ENCODE measurements at places on chromosomes 3 and 15.
A peak's percentile ranks its signal among the peaks of the same experiment; 100 is the strongest.

DNA sequence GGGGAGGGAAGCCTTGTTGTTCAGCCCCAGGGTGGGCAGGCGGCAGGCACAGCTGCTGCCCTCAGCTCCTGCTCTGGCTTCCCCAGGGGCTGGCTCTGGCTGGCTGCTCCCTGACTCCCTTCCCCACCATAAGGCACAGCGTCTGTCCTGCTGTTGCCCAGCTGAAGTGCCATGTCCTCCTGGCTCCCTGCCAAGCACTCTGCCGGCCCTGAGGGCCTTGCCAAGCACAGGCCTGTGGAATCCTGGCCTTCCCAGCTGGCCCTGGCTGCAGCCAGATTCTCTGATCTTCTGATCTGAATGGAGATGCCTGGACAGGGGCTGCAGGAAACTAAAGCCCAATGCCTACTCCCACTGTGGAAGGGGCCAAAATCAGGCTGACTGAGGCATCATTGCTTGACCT is 1.1 kb downstream of the IQCF6 start:
- peak; percentile 8 for DNase-seq

GRCh38 chr3:157131861-157132260 is 28.1 kb downstream of the CCNL1 start:
- DNase-seq, result peak; percentile 84

DNA sequence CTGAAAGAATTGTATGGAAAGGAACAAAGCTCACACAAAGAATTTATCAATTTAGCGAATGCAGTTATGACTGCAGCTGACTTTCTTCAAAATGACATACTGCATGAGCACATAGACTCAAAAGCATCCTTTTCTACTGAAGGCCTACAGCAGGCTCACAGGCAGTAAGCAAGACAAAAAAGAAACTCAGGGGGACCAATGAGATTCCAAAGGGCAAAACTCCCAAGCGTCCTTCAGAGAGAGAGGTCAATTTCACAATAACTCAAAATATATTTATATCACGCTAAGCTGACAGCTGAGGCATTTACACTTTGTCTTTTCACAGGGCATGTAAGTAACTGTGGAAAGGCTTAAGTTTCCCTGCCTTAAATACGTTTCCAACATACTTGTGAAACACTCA is 427.9 kb upstream of the RASGRP1 start:
- no peak for DNase-seq

DNA sequence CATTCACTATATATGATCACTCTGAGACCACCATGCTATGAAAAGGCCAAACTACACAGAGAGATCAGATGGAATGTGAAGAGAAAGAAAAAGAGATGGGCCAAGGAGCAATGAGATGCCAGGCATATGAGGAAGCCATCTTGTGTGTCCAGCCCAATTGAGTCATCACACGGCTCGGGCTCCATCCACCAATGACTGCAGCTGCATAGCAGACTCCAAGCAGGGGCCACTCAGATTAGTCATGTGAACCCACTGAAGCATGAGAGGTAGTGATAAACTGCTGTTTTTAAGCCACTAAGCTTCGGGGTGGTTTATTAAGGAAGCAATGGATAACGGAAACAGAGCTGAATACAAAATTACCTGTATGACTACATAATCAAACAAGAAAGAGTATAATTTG is 185.9 kb downstream of the SUCLG2 start:
- peak; percentile 86 for DNase-seq

DNA sequence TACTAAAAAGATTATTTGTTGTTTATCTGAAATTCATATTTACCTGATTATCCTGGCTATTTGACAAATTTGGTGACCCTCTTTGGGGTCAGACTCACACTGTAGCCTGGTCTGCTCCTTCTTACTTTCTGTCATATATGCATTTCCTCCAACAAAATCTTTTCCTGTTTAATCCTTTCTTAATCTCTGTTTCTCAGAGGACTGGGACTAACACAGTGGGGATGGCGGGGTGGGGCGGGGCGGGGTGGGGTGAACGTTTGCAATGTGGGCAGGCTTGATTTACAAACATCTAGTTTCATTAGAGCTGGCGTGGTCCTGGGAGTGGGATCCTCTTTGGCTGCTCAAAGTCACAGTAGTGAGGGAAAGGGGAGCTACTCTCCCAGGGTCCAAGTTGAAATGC is 35.3 kb upstream of the CDCP1 start:
- DNase-seq, result no peak

DNA sequence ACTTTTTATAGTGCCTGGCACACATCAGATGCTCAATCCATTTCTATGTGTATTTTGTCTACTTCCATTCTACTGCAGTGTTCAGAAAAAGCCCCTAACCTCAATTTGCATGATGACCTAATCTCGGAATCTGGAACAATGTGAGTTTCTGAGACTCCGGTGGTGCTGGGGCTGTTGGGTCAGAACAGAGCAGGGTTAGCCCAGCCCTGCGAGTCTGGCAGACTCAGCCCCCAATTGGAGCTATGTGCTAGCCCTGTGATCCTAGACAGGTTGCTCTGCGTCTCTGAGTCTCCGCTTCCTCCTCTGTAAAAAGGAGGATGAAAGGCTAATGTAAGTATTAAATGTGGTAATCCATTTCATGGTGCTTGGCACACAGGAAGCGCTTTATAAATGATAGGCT is 95.0 kb upstream of the ICE2 start:
- DNase-seq, result no peak

- DNase-seq, result no peak
These were observed 3.5 kb downstream of the SLTM start for GRCh38 chr15:58929891-58930416.

DNA sequence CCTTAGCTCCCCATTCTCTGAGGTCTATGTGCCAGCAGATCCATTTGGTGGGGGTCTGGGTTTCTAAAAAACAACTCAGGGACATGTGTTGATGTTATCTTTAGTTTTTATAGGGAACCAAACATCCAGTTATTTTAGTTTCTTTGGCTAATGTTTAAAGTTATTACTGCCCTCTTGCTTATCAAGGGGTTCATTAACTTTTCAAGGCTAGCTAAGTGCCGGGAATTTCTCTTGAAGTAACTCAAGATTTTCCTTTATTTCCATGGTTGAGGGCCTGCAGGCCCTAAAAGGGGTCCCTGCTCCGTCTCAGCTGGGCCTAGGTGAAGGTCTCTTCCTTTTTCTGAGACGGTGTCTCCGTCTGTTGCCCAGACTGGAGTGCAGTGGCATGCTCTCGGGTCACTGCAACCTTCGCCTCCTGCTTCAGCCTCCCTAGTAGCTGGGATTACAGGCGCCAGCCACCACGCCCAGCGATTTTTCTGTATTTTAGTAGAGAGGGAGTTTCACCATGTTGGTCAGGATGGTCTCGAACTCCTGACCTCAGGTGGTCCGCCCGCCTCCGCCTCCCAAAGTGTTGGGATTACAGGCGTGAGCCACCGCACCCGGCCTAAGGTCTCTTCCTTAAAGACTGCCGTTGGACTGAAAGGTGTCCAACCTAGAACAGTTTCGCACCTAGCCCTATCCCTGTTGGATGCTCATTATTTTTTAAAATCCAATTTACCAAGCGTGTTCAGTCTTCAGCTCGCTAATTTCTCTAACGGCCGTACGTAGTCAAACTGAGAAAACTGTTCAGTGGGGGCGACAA is 1.3 kb upstream of the OXSR1 start:
- no peak for DNase-seq

GRCh38 chr3:174541708-174542315 is 317.3 kb upstream of the NAALADL2 start:
- no peak for DNase-seq

DNA sequence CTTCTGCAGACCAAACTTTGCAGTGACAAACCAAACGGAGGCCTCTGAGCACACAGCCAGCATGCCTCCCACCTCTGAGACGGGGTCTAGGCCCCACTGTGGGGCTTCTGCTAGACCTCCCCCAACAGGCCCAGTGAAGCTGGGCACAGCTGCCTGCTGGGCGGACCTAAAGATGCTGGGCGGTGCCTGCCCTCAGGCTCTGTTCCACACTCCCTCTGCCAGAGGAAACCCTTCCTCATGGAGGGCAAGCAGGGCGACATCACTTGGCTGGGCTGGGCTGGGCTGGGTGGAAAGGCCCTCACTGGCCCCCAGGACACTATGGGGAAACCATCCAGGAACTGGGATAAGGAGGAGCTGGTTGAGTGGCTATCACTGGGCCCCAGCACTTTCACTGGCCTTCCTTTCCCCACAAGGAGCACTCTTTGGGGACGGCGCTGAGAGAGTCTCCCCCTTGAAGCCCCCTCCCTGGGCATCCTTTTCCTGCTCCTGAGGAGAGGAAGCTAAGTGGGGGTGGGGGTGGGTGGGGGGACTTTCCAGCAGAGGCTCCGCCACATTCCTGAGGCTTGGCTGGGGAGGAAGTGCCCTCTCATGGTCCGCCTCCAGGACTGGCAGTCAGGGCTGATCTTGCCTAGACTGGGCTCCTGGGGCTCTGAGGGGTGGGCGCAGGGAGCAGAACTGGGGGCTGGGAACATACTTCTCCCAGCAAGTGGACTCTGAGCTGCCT is 98.1 kb upstream of the HACD2 start:
- DNase-seq, result peak; percentile 26

GRCh38 chr15:89429023-89429422 is 67.4 kb downstream of the RHCG start:
- DNase-seq, result peak; percentile 48

DNA sequence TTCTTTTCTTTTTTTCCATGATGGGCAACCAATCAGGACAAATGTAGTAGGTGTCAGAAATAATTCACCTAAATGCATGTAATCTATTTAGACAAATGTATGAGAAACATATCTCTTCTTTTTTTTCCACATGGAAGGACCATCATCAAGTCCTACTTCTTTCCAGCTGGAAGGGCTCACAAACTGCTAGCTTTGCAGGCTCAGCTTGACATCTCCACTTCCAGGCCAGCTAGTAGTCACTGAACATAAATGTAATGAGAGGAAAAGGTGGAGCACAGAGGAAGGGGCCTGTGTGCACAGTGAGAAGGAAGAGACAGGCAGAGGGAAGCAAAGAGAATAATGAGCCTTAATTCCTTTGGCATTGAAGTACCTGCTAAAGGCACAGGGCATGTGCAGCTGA is 504.9 kb downstream of the MCTP2 start:
- no peak for DNase-seq

- no peak for DNase-seq
These were observed 62.1 kb upstream of the NR2C2 start for GRCh38 chr3:14885307-14885706.

DNA sequence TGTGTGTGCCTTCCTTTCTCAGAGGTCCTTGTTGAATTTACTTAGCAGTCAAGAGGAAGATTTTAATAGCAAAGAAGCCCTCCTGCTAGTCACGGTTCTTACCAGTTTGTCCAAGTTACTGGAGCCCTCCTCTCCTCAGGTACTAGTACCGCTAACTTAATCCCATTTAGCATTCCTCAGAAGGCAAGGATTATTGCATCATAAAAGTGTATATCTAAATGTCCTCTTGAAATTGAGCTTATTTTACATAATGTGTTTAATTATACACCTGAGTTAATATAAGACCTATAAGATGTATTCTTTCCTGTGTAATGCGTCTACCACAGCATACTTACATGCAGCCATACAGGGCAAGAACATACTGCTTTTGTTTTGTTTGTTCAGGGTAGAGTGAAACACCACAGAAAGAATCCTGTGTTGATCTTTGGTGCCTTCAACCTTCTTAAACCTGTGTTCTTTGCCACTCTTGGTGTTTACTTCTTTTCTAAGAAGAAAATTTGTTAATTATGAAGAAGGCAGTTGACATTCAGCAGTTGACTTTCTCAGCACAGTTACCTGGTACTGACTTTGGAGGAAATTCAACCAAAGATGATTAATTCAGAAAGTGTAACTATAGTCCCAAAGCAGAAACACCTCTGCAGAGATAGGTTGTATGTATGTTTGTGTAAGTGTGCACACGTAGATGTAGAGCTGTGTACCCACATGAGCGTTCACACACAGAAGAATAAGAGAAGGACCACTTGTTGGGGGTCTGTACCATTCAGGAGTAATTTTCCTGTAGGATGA is 33.1 kb downstream of the POLG start:
- no peak for DNase-seq

DNA sequence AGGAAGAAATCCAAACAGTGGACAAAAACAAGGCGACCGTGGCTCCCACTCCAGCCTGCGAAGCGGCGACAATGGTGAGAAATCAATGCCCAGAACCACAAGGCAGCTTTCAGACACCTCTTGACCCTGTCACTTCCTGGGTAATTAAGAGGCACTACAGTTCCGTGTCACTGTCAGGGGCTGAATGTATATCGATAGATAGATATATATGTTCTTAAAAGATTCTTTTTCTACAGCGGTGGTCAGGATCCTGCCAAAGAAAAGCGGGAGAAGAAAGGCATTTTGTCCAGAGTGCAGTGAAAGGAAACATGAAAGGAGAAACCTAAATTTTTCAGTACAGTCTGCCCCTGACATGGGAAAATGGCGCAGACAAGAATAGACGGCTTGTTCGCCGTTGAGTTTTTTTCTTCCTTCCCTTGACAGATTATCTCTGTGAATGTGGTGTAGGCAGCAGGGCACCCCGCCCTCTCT is 56.2 kb upstream of the HES1 start:
- DNase-seq, result no peak

- no peak for DNase-seq
These were observed 359 bp downstream of the ARIH1 start for GRCh38 chr15:72474466-72474911.

GRCh38 chr15:45185903-45186770 is 1.6 kb downstream of the SHF start:
- DNase-seq, result no peak

GRCh38 chr15:40055576-40056293 is 16.8 kb upstream of the SRP14 start:
- no peak for DNase-seq

GRCh38 chr3:10363935-10364334 is 43.0 kb upstream of the SEC13 start:
- DNase-seq, result peak; percentile 15

- DNase-seq, result no peak
These were observed 50.3 kb downstream of the SPATA12 start for GRCh38 chr3:57110798-57111197.

GRCh38 chr3:184184546-184185230 is 1.3 kb upstream of the ABCF3 start:
- no peak for DNase-seq

GRCh38 chr3:152260529-152260928 is 8.2 kb upstream of the MBNL1 start:
- no peak for DNase-seq

DNA sequence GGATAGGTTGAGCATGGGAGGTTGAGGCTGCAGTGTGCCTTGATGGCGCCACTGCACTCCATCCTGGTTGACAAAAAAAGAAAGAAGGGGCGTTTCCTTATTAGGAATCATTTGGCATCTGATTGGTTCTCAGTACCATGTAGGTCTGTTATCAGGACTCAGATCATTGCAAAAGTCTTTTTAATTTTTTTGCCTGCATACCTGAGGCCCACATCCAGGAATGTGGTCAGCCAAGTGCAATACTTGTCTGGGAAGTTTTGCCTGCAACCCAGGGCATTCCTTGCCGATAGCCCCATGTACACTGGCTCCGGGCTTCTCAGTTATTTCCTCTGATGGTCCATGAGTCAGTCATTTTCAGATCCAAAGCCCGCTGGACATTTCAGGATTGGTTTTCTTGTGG is 50.1 kb upstream of the CRTC3 start:
- peak; percentile 67 for DNase-seq

DNA sequence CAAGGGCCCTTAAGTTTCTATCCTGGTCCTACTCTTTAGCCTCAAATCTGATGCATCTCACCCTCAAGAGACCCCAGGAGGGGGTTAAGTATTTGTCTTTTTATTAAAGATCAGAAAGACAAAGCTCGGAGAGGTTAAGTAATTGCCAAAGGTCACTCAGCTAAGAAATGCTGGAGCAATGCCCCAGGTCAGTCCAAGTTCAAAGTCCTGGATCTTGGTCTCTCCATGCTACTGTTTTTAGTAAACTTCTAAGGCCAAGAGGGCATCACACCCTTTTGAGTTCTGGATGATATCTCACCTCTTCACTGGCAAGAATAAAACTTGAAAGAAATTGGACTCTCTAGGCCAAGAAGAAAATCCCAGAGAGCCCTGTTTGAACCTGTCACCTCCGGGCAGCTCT is 488.6 kb downstream of the MAGI1 start:
- no peak for DNase-seq

All from kidney tubule cell (primary cell).